ENCODE measurements at places on chromosomes 16 and 17.

DNA sequence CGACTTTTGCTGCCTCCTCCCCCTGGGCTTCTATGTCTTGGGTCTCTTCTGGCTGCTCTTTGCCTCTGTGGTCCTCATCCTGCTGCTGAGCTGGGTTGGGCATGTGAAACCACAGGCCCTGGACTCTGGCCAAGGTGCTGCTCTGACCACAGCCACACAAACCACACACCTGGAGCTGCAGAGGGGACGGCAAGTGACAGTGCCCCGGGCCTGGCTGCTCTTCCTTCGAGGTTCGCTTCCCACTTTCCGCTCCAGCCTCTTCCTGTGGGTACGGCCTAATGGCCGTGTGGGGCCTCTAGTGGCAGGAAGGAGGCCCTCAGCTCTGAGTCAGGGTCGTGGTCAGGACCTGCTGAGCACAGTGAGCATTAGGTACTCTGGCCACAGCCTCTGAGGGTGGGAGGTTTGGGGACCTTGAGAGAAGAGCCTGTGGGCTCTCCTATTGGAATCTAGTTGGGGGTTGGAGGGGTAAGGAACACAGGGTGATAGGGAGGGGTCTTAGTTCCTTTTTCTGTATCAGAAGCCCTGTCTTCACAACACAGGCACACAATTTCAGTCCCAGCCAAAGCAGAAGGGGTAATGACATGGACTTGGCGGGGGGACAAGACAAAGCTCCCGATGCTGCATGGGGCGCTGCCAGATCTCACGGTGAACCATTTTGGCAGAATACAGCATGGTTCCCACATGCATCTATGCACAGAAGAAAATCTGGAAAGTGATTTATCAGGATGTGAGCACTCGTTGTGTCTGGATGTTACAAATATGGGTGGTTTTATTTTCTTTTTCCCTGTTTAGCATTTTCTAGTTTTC lies 2.3 kb downstream of the GP1BA start:
- no peak for DNase-seq

DNA sequence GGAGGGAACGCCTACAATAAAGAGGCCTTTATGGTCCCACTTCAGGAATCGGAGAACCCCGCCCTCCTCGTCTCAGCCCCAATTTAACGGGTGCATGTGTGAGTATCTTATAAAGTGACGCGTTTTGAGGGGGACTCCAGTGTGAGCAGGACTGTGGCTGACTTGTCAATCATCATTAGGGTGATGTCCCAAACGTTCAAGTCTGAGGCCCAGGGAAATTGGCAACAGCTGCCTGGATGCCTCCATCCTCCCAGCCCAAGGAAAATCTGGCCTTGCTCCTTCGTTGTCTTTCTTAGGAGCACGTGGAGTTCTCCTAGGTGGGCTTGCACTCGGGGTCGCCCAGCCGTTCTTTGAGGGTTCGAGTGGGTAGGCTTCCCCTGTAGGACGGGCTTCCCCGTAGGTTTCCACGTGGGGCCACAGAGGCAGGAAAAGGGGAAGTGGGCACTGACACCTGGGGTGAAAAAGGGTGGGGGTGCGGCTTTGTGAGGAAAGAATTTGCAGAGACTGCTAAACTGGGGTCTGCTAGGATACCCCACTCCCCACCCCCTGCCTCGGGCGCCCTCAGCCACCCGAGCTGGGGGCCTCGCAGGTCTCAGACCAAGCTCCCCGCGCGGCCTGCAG lies 561 bp upstream of the HERPUD1 start:
- DNase-seq, result no peak

DNA sequence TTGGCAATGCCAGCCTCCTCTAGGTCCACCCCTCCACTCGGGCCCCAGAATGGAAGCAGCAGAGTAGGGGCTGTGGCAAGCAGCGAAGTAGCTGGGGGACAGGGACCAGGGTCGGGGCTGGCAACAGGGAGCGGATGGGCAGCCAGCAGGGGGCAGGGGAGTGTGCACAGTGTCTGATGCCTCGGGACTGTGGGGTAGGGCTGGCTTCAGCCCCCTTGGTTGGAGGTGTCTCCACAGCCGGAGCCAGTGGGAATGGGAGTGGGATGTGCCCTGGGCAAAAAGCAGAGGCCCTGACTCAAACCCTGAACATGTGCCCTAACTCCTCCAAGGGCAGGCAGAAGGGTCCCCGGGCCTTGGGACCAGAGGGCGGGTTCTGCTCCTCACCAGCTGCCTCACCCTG lies 18.5 kb upstream of the ARHGAP27 start:
- no peak for DNase-seq

GRCh38 chr17:40345161-40345993 lies 19.2 kb downstream of the GJD3 start:
- no peak for DNase-seq

GRCh38 chr17:35051579-35052240 lies 11.8 kb downstream of the RFFL start:
- peak; percentile 6 for DNase-seq

GRCh38 chr17:1008008-1008761 lies 11.3 kb downstream of the TIMM22 start:
- no peak for DNase-seq

- no peak for DNase-seq
Measured at GRCh38 chr17:78528541-78528940, 48.7 kb downstream of the DNAH17 start.

GRCh38 chr16:56370875-56371659 lies 54.3 kb downstream of the AMFR start:
- no peak for DNase-seq

DNA sequence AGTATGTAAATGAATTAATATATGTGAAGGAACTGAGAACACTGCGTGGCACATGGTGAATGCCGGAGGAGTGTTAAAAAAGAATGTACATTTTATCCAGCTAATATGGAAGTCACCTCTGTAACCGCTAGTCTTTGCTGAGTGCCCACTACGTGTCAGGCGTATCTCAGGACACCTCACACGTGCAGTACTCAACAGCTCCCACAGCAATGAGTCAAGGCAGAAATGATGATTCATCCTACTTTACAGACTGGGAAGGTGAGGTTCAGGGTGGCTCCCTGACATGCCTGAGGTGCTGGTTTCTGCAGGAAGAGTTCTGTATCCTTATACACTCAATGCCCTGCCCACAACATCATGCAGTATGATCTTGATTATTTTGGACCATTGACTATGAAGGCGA lies 487.0 kb downstream of the HAPSTR1 start:
- DNase-seq, result no peak

- no peak for DNase-seq
Measured at GRCh38 chr16:49899991-49900695, 44.2 kb upstream of the ZNF423 start.

GRCh38 chr17:77494664-77495435 lies 354.1 kb downstream of the SEC14L1 start:
- no peak for DNase-seq

GRCh38 chr17:77271411-77271810 lies 130.6 kb downstream of the SEC14L1 start:
- no peak for DNase-seq

GRCh38 chr17:72393553-72393952 lies 272.7 kb downstream of the SOX9 start:
- DNase-seq, result no peak

GRCh38 chr16:67294938-67295361 lies 15.6 kb downstream of the PLEKHG4 start:
- DNase-seq, result peak; percentile 22

- no peak for DNase-seq
Measured at GRCh38 chr17:63950940-63951907, 19.1 kb upstream of the CD79B start.

DNA sequence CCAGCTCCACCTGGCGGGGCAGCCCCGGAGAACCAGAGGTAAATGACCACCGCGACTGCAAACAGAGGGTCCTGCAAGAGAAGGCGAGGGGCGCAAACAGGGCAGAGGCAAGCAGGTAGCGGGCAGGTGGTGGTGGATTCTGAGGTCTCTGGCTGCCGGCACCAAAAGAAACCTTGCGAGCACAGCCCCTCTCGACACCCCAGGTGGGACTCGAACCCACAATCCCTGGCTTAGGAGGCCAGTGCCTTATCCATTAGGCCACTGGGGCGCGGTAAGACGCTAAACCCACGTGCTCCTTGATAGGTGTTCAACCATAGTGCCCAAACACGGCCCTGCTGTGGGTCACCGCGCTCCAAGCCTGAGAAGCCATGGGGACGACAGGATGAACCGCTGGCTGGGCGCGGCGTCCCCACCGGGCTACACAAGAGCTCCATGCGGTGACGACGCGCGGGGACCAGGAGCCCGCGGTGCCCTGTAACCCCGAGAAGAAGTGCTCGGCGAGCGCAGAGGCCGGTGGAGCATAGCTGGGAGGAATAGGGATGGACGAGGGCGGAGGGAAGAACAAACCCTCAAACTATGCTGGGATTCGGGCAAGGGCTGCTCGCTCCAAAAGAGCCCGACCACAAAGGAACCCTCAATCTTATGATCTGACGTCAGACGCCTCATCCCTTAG lies 12.4 kb downstream of the ATP5PD start:
- peak; percentile 75 for DNase-seq

- no peak for DNase-seq
Measured at GRCh38 chr16:77273-77806, 685 bp upstream of the MPG start.

GRCh38 chr17:17355426-17355825 lies 52.3 kb downstream of the NT5M start:
- no peak for DNase-seq

DNA sequence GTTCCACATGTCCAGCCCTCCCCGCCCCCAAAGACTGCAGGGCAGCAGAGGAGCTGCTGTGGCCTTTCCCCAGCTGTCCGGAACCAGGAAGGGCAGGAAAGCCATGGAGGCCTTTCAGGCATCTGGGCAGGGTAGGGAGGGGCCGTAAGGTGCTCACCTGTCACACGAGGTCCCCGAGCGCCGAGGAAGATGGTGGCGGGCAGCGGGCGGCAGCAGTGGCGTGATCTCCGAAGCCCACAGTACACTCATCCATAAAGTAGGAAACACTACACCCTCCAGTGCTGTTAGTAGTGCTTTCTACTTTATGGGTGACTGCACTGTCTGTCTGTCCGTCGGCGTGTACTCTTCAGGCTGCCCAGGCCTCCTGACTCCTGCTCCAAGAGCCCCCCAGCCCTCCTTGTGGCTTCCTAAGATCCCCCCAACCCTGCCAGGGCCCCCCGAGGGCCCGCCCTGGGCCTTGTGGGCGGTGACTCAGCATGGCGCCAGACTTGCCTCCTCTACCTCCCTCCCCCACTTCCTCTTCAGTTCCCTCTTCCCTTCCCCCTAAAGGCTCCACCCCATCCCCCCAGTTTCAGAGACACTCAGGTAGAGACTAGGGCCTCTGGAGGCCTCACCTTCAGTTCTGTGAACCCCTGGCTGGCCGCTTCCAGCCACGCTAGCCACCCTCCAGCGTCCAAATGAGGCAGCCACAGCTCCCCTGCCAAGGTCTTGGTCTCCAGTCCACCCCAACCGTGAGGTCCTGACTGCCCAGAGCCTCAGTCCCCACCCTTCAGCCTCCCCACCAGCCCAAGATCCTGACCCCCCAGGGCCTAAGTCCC lies 2.6 kb upstream of the TSPOAP1 start:
- no peak for DNase-seq

DNA sequence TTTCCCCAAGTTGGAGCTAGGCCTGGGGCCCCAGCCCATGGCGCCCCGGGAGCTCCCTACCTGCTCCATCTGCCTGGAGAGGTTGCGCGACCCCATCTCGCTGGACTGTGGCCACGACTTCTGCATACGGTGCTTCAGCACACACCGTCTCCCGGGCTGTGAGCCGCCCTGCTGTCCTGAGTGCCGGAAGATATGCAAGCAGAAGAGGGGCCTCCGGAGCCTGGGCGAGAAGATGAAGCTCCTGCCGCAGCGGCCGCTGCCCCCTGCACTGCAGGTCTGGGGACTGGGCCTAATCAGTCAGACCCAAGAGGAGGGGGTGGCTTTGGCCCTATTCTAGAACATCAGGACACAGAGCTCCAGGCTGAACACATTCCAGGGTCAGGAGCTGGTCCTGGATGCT lies 1.5 kb downstream of the RNF112 start:
- no peak for DNase-seq

GRCh38 chr17:42188749-42189650 lies 3.7 kb upstream of the HCRT start:
- DNase-seq, result no peak

DNA sequence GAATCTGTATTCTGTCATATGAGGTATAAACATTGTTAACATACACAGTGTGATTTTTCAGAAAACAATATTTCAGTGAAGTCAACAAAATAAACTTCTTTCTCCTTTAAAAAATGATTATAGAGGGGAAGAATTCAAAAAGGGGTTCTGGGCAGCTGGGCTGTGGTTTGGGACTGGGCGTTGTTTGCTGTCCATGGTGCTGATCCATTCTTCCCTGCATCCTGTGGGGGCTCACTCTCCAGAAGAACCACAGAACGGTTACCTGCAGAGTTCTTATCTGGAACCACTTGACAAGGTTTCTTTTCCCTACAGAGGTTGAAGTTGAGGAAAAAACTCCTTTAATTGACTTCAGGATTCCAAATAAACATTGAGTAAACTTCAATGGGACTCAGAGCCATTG lies 1091.0 kb downstream of the CDH8 start:
- DNase-seq, result no peak

DNA sequence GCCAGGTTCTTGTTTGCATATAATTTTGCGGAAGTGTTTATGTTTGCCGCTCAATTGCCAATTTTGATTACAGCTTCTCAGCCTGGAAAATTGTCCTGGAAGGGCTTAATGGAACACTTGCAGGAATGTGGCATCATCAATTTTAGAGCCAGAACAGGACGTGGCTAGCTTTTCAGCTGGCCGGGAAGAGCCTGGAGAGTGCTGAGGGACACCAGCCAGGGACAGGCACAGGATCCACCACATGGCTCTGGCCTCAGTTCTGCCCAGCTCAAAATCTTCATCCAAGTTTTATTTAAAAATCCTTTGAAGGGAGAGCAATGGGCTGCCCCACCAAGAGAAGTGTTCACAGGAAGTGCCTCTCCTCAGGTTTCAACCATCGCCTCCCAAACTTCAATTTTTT lies 287.2 kb upstream of the HSBP1 start:
- no peak for DNase-seq

DNA sequence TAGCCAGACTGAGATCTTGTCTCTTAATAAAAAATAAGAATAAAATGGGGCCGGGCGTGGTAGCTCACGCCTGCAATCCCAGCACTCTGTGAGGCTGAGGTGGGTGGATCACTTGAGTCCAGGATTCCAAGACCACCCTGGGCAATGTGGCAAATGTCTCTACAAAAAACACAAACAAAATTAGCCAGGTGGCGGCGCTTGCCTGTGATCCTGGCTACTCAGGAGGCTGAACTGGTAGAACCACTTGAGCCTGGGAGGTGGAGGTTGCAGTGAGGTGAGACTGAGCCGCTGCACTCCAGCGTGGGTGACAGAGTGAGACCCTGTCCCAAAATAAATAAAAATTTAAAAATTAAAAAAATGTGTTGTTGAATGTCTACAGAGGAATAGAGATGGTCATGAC lies 2.9 kb upstream of the DEF8 start:
- DNase-seq, result no peak

- DNase-seq, result no peak
Measured at GRCh38 chr16:52634104-52634503, 87.2 kb upstream of the TOX3 start.

GRCh38 chr16:88099563-88099890 lies 148.3 kb downstream of the BANP start:
- DNase-seq, result no peak

DNA sequence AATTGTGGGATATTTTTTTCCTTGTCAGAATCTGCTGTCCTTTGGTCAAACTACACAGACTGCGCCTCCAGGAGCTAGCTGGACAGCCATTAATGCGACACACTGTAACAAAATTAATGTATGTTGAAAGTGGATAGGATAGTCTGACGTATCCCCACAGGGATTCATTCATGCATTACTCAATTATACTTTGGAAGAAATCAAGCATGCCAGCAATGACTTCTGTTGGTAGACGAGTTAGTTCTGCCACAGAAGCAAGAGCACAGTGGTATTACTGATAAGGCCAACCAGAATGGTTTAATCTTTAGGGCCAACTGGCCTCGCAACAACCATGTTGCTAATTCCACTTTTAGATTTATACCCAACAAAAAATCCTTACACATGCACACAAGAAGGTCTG lies 106.4 kb upstream of the TOB1 start:
- DNase-seq, result no peak
